ENCODE measurements at places on chromosomes 16 and 17.

DNA sequence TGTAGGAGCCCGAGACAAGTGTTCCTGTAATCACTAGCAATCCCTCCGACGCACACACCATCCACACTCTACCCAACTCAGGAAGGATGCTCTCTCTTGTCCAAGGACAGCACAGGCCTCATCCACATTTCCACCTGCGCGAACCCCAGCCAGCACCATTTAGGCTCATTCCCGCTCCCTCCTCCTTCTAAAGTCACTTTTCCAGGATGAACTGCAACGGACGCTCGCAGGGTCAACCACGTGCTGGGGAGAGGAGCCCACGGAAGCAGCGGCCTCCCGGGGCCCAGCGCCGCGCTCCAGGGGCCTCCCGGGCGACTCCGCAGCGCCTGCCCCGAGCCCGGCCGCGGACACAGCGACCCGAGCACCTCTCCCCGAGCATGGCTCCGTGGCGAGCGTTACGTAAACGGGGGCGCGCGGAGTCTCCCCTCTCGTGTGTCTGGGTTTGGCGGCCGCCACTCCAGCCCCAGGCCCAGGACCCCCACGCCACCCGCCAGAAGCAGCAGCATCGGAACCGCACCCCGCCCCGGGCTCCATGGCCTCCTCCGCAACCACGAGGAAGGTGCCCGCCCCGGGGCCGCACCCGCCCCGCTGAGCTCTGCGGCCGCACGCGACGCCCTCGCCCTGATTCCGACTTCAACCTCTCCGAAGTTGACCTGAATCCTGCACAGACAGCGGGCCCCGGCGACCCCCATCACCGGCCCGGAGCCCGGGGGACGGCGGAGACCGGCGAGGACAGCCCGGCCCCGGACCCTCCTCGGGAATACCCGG, 668 bp downstream of the USP36 start:
- no peak for DNase-seq

- DNase-seq = no peak
Observed at GRCh38 chr17:57370037-57370581, 113.8 kb downstream of the MSI2 start.

DNA sequence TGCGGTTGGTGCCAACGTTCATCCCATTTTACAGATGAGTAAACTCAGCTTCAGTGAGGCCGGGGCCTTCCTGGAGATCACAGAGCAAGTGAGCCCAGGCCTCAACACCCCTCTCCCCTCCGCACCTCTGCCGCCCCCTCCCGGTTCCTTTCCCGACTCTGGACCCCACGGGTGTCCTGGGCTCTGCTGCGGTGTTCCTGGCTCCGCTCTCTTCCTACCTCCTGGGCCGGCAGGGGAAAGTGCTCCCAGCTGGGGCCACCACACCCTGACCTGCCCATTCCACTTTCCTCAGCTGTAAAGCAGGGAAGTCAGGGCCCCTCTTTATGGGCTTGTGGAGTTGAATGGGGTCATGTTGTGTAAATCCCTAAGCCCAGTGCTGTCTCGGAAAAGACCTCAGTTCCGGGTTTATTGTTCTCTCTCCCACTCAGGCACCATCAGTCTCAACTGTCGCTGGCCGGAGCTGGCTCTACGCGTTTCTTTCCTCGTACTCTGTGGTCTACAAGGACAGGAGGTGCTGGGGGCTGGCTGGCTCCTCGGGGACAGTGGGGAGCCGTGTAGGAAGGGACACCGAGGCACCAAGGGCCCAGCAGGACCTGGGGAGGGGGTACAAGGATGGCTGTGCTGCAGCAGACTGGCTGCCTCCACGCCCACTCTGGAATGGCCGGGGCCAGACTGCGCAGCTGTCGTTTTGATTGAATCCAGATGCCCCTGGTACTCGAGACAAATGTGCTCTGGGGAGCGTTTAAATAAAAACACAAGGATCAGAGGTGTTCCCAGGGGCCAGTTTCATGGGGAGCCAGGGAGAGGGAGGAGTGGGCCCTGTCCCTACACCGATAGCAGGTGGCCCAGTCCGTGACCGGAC, 21.7 kb upstream of the ACSF3 start:
- DNase-seq = no peak

- DNase-seq = no peak
Observed at GRCh38 chr17:14918540-14918939, 346.6 kb downstream of the PMP22 start.

DNA sequence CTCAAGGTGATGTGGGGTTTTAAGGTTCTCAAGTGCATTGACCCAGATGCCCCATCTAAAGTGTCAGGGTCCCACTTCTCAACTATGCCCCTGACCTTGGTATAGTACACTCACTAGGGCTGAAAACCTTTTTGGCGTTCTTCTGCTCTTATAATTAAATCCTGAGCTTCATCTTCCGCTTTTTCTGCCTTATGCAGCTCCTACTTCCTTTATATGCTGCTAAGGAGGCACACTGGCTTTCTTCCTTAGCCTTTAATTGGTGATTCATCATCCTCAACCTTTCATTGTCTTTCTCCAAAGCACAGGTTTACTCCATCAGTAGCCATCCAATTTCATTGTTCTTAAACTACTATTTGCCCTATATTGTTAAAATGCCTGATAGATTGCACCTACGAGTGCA, 5.3 kb upstream of the NF1 start:
- no peak for DNase-seq

- DNase-seq = peak; percentile 46
Observed at GRCh38 chr17:74042744-74043486, 160.6 kb upstream of the RPL38 start.

GRCh38 chr16:74700116-74700437, 585 bp downstream of the MLKL start:
- no peak for DNase-seq

GRCh38 chr16:86891121-86891520, 312.8 kb downstream of the FOXL1 start:
- no peak for DNase-seq

- DNase-seq = no peak
Observed at GRCh38 chr16:79130616-79131015, 469.9 kb downstream of the MAF start.

GRCh38 chr16:47519037-47519436, 57.9 kb downstream of the PHKB start:
- peak; percentile 2 for DNase-seq

- DNase-seq = no peak
Observed at GRCh38 chr16:11493531-11493929, 93.2 kb downstream of the LITAF start.

GRCh38 chr17:76238847-76239537, 1.3 kb downstream of the RNF157 start:
- no peak for DNase-seq

DNA sequence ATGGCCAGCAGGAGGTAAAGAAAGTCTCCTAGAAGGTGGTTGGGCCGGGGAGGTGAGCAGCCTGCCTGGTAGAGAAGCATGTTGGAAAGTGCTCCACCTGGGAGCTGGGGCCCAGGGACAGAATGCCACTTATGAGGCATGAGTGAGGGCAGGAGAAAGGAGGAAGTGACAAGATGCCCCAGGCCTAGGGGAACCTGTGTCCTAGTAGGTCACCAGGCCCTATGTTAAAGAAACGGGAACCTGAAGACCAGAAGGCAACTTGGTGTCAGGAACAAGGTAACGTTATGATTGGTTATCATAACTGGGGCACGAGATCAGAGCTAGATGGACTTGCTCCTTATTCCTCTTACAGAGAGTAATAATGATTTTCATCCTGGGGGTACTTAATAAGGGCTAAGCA, 34.3 kb downstream of the PITPNC1 start:
- DNase-seq = no peak

- peak; percentile 90 for DNase-seq
Observed at GRCh38 chr17:77164483-77165091, 23.8 kb downstream of the SEC14L1 start.
